Activated naive CD4-positive, alpha-beta T cell treated with anti-CD3 and anti-CD28 coated beads, Interleukin-2, amount 50 U/mL, for 16 hours (primary cell): ENCODE measurements at places on chromosomes 1 and 21.

DNA sequence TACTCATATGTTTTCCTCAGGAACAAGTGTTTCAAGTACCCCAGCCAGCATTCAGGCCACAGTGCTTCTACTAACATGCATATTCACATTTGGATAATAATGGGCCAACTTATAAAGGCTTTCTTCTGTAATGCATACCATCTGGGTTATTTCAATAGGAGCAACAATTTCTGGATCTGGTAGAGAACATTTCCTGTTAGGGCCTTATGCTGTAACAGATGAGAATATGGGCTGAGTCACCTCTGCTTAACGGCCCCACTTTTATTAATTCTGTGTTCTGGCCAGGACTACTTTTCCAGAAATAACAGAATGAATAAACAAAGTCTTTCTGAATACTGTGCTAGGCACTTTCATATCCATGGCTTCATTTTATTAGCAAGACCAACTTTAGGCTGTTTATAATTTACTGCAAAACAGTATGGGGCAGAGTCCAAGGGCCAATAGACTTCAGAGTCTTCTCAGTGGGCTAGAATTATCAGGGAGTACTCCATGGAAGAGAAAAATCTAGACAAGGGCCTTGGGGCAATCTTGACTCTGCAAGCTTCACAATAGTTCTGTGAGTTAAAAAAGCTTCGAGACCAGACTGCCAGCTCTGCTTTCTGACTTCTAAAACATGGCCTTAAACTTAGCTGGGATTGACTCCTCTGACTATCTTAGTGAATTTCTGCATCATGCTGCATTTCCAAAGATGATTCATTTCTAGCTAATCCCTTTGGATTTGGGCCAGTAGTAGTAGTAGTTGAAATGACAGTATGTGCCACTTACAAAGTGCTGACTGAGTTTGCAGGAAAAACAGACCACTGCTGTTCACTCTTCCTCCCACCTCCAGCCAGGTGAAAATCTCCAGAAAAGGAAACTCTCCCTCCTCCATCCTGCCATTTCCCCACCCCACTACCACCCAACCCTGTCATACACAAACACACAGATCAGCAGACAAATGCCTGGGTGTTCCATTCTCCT, 8.2 kb upstream of the SSX2IP start:
- no peak for DNase-seq

- DNase-seq = no peak
These were observed 116.0 kb downstream of the TTLL7 start for GRCh38 chr1:83882906-83883305.

GRCh38 chr1:212962509-212962908, 12.2 kb downstream of the VASH2 start:
- no peak for DNase-seq

- DNase-seq = no peak
These were observed 786.6 kb upstream of the RGS18 start for GRCh38 chr1:191371626-191372025.

DNA sequence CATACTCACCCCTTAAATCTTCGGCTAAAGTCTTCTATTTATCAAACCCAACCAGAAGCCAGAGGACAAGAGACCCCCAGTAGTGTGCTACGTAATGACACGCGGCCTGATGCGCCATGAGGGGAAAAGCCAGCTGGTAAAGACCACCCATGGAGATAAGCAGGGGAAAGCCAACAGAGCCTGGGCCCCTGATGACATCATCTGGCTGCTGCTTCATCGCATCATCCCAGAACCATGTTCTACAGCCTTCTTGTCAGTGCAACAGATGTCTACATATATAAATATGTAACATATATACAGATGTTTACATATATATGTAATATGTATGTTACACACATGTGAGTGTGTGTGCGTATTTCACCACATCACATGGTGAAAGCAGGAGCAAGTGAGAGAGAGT, 81.7 kb upstream of the VANGL1 start:
- no peak for DNase-seq

- DNase-seq = no peak
These were observed at the start of gene GJC2 for GRCh38 chr1:228149406-228150119. Gene GJC2, plus strand, starts transcription at chr1:228149930. Its CDS starts 7,829 bp downstream, at chr1:228157759.

DNA sequence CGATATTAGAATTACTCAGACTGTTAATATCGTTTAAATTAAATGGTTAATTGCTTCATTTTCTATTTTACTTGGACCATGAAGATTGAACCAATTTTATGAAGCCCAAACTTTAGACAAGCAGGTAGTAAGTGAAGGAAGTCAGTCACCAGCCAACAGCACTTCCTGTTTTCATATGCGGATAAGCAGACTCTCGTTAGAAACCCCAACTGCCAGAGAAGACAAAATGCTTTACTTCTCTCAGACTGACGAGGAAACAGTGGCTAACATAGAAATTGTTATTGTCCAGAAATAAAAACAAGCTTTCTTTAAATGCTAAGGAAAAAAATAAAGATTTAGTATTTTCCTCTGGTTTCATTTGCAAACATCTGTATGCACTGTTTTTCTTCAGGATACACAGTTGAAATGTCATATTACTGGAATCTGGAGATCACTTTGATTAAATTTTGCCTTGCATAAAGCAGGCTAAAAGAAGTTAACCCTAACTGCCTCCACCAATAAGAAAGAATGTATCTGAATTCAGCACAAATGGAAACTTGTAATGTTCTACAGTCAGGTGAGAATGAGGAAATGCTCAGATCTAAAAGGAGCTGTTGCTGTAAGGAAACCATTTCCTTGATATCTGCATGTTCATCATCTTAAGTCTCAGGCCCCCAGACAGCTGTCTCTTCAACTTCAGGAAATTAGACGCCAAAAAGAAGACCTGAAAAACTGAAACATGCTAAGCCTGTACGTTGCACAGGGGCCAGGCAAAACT, 129.8 kb upstream of the SAMSN1 start:
- no peak for DNase-seq
